ENCODE measurements at places on chromosomes 13 and 19.

- DNase-seq, result no peak
Measured at GRCh38 chr19:11179716-11180297, 17.5 kb downstream of the KANK2 start.

DNA sequence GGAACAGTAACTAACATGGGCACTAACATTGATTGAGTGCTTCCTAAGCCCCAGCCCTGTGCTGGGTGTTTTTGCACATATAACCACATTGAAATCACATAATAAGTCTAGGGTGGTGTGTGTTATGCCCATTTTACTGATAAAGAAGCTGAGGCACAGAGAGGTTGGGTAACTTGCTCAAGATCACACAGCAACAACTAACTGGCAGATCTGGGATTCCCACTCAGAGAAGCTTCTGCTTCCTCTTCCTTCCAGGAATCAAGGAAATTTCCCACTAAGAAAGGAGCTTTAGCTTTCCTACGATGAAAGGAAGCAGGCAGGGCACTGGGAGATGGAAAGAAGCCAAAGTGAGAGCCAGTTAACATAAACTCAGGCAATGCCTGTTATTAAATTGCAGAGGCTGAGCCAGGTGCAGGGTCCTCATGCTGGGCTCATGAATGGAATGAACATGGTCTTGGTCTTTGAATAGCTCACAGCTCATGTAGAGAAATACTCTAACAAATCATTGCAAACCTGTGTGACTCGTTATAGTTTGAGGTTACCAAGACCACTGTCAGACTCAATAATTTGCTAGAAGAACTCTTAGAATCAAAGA, 10.1 kb downstream of the SSC5D start:
- DNase-seq, result no peak

DNA sequence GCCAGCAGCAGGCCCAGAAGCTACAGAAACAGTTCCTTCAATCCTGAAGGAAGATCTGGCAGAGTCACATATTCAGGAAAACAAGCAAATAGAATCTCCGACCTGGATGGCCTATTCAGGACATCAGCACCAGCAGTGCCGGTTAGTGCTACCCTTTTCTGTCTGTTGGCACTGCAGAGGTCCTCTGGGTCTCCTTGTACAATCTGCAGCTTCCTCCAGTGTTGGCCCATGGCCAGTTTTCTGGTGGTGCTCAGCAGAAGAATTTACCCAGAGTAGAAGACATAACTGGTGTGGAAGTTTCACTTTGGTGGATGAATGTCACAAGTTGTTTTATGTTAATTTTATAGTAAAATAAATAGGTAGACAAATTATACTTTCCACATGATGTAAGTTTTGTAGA, 498.1 kb downstream of the COG6 start:
- no peak for DNase-seq

GRCh38 chr13:104422668-104423067, 1356.5 kb upstream of the SLC10A2 start:
- DNase-seq, result no peak

DNA sequence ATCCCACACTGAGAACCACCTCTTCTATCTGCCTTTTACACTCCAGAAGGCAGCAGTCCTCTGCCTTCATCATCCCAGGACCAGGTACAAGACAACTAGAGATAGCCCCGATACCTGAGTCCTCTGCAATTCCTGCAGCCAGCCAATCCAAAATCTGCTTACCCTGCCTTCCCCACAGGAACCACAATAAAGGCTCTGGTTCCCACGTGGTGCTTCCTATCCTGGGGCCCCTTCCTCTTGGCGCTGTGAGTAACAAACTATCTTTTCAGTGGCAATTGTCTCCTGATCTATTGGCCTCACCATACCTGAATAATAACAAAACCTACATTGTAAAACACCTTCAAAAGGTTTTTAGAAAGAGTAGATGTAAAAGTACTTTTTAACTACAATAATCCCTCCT, 63.1 kb downstream of the ZDHHC20 start:
- DNase-seq, result no peak

DNA sequence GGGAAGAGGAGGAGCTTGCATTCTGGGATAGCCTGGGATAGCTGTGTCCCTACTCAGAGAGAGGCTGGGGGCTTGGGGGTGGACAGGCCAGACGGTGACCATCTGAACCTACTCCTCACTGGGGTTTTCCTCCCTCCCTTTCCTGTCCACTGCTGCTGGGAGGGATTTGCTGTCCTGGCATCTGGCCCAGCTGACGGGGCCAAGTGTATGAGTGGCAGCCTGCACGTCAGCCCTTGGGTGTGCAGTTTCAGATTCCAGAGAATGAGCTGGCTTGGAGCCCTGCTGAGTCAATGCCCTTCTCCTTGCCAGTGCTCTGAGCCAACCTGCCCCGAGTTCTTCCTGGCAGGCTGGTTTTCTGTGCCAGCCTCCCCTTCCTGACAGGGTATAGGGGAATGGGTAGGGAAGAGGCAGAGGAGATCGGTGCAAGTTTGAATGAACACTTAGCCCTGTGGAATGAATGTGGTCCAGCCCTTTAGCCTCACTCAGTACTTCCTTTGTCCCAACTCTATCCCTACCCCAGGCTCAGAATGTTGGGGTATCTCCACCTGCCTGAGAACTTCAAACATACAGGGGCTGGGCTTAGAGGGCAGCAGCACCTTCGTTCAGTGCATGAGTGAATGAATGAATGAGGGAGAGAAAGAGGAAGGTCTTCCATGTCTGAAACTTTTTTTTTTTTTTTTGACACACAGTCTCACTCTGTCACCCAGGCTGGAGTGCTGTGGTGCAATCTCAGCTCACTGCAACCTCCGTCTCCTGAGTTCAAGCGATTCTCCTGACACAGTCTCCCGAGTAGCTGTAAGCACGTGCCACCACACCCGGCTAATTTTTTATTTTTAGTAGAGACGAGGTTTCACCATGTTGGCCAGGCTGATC, 1.8 kb upstream of the ANGPTL4 start:
- DNase-seq, result peak; percentile 99

- no peak for DNase-seq
Measured at GRCh38 chr19:57167385-57167784, at the start of gene DUXA. Gene DUXA (minus strand): TSS chr19:57167485. CDS start chr19:57167443, 42 bp downstream.

GRCh38 chr13:90307136-90307535, 1040.4 kb upstream of the MIR17HG start:
- no peak for DNase-seq

- DNase-seq, result no peak
Measured at GRCh38 chr19:30146346-30146745, 204.3 kb downstream of the URI1 start.

- DNase-seq, result peak; percentile 32
Measured at GRCh38 chr19:45901432-45901911, 941 bp downstream of the MYPOP start.

GRCh38 chr13:26914624-26915023, 154.0 kb upstream of the GPR12 start:
- DNase-seq, result no peak

GRCh38 chr13:101763191-101763590, 310.7 kb downstream of the ITGBL1 start:
- DNase-seq, result no peak

DNA sequence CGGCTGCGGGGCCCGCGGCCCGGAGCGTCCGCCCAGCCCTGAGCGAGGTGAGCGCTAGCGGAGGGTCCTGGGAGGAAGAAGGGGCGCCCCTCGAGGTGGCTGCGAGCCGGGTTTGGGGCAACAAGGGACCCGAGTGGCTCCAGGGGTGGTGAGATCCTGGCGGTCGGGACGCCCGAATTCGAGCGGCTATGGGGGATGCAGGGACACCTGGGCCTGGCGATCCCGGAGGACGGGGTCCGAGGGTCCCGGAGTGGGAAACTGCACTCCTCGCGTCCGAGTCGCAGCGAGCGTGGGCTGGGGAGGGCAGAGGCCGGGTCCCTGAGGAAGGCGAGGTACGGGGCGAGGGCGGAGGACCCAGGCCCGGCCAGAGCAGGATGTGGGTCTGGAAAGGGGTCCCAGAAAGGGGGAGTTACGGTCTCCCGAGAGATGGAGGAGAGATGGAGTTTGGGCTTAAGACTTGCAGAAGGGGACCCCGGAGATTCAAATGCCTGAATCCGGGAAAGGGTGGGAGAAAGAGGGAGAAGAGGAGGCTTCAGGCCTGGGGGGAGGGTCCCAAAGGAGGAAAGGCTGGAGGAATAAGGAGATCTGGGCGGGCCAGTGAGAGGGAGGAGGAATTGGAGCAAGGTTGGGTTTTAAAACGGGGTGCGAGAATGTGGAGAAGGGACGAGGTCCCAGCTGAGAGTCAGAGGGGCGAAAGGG, 542 bp downstream of the CACNG7 start:
- DNase-seq, result no peak

GRCh38 chr13:21690955-21691354, 20.1 kb downstream of the FGF9 start:
- no peak for DNase-seq

DNA sequence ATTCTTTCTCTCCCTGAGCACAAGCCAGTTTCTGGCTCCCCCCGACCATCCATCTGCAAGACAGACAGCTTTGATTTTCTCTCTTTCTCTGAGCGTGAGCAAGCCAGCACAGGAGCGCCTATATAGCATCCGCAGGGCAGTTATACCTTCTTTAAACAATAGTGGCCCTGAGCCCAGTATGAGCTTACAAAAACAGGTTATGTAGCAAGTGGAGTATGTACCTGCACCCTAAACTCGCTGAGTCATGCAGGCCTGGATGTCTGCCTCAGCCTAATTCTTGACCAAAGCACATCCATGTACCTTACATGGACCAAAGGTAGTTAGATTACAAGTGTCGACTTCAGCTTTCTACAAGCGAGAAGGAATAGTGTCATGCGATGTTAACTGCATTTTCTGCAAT, 61.7 kb downstream of the RAP2A start:
- DNase-seq, result no peak

- DNase-seq, result peak; percentile 29
Measured at GRCh38 chr13:76875271-76875815, 10.9 kb downstream of the KCTD12 start.

DNA sequence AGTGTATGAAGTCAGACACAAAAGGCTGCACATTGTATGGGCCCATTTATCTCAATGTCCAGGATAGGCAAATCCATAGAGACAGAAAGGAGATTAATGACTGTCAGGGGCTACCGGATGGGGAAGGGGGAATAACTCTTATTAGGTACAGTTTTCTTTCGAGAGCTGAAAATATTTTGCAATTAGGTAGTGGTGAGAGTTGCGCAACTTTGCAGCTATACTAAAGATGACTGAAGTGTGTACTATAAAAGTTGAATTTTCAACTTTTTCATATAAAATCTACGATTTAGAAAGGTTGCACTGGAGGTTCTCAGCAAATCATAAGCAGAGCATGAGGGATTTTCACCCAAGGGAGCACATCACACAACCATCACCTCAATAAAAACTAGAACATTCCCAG, 16.1 kb upstream of the SLC15A1 start:
- no peak for DNase-seq

DNA sequence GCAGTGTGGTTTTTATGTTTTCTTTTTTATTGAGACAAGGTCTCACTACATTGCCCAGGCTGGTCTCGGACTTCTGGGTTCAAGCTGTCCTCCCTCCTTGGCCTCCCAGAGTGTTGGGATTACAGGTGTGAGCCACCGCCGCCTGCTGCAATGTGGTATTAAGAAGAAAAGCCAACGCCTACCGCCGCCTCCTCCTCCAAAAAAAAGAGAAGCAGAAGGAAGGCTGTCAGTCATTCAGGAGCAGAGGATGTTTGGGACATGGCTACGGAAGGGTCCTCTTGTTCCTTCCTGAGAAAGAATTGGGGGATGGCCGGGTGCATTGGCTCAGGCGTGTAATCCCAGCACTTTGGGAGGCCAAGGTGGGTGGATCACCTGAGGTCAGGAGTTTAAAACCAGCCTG, 1.2 kb downstream of the PPP1R37 start:
- no peak for DNase-seq

DNA sequence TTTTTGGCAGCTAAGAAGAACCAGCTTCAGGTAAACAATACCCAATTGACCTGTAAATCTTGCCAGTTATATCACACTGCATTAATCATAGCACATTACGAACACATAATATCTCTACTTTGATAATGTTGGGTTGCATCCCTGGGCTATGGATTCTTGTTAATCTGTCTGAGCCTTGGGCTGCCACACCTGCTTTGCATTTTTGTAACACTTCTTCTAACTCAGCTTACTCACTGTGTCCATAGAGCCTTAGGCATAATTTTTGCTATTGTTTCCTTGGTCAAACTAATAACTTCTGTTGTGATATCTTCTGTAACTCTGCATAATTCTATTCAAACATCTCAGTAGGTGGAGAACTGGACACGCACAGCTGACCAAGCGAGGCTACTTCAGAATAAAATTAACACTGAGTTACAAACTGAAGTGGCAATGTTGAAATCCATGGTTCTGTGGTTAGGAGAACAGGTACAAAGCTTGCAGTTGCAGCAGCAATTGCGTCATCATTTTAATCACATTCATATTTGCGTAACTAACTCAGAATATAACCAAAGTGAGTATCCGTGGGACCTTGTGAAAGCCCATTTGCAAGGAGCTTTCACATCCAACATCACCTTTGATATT, 6.4 kb downstream of the ZNF350 start:
- DNase-seq, result peak; percentile 33

DNA sequence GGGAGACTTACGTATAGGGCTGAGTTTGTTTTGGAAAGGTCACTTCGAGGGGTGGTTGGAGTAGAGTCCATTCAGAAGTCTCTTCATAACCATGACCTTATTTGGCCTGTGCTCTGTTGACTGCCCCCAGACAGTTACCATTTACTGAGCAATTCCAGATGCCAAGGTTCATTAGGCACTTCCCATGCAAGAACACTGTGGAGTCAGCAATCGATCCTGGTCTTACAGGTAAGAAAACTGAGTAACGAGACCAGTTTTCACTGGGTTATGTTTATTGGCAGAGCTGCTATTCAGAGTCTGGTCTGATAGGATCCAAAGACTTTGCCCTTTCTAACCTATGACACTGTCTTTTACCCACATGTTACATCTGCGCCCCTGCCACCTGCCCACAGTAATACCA, 134.7 kb downstream of the MTUS2 start:
- DNase-seq, result no peak

DNA sequence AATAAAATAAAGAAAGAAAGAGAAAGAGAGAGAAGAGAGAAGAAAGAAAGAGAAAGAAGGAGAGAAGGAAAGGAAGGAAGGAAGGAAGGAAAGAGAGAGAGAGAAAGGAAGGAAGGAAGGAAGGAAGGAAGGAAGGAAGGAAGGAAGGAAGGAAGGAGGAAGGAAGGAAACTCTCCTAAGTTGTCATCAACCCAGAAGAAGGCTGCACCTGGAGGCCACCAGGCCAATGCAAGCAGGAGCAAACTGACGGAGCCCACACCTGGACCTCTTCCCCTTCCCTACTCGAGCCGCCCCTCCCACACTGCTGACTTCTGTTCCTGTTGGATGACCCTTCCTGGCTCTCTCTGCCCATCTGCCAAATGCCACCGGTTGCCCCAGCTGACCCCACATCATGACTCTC, 8.7 kb downstream of the ACER1 start:
- DNase-seq, result no peak

DNA sequence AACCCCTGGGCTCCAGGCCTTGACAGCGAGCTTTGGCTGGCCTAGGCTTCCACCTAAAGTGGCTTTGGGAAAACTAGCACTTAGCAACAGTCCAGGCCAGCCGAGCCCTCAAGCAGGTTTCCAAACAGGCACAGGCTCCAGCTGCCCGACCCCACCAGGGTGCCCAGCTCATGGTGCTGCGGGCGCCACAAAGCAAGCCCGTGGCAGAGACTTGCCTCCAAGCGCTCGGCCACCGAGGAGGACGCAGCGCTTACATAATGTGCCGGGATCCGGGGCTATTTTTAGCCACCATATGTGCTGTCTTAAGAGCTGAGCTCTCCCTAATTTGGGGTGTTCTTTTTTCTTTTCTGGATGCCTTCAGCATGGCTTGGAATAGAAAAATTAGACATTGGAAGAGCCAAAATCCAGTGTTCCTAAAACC, 56.1 kb upstream of the F7 start:
- no peak for DNase-seq

- DNase-seq, result no peak
Measured at GRCh38 chr19:56720281-56720680, 48.7 kb upstream of the ZNF835 start.

GRCh38 chr13:32153056-32153455, 121.5 kb downstream of the FRY start:
- DNase-seq, result peak; percentile 84
